ENCODE measurements at places on chromosomes 11 and 22. TPM values are rescaled to one million over a fixed set of nuclear protein-coding genes. Genes with fewer than 3 reads are reported as not detected.

- H3K36me3 ChIP-seq, result peaks cover 11% of the 10 kb centered on the region
- H3K27ac ChIP-seq, result no peak overlapping the region
- no peaks in the 10 kb centered on the region for H3K27me3 ChIP-seq
- H3K4me3 ChIP-seq, result no peak overlapping the region
- H3K4me1 ChIP-seq, result no peaks in the 10 kb centered on the region
- no peak for DNase-seq
Measured at GRCh38 chr11:71466358-71466757, 13.4 kb downstream of the NADSYN1 start.

The FGF4 gene
- total RNA-seq, result not detected

The GGT5 gene
- not detected for total RNA-seq

The MN1 gene
- total RNA-seq, result 0.13 TPM

The SLC35F2 gene
- 32.0 TPM for total RNA-seq
